Occipital lobe (tissue), 3 donors: ENCODE measurements at places on chromosomes 12 and 14. TPM values are rescaled to one million over a fixed set of nuclear protein-coding genes. Genes with fewer than 3 reads are reported as not detected.

Gene SPSB2
- 2.8 TPM for total RNA-seq

Gene MAP1LC3B2
- 0.62 TPM for total RNA-seq

Gene ACTN1
- 12.2 TPM for total RNA-seq

Gene ANGEL1
- 10.3 TPM for total RNA-seq

Gene RABGGTA
- total RNA-seq: 19.5 TPM

Gene ATL1
- total RNA-seq: 99.8 TPM

Gene SYCP3
- 0.47 TPM for total RNA-seq

Gene RILPL1
- total RNA-seq: 4.8 TPM

Gene GNB3
- total RNA-seq: 0.94 TPM

Gene TROAP
- total RNA-seq: 1.2 TPM

Gene GDF3
- total RNA-seq: not detected

Gene FGF23
- total RNA-seq: not detected

Gene IKZF4
- total RNA-seq: 5.5 TPM

Gene BICDL1
- 25.4 TPM for total RNA-seq

Gene PLEKHG7
- total RNA-seq: not detected

Gene OVCH1
- 1.2 TPM for total RNA-seq

Gene SIX1
- total RNA-seq: 0.47 TPM

Gene TPPP2
- total RNA-seq: not detected

Gene LRRC43
- total RNA-seq: 1.2 TPM

Gene KIF26A
- 13.1 TPM for total RNA-seq

Gene SYNE3
- 2.2 TPM for total RNA-seq

Gene BHLHE41
- 1.1 TPM for total RNA-seq

Gene RASSF8
- total RNA-seq: 22.5 TPM

Gene GUCY2C
- total RNA-seq: under 0.01 TPM

Gene KCNH3
- 7.5 TPM for total RNA-seq

Gene OR10G3
- not detected for total RNA-seq

Gene ACOT6
- total RNA-seq: not detected

Gene RILPL2
- total RNA-seq: 0.78 TPM

Gene SCN8A
- 51.2 TPM for total RNA-seq

Gene KLRD1
- 0.16 TPM for total RNA-seq

Gene ASCL1
- total RNA-seq: 21.1 TPM

Gene DACT1
- total RNA-seq: 435 TPM

Gene SERPINA3
- total RNA-seq: 0.94 TPM

Gene ADGRD1
- 1.9 TPM for total RNA-seq

Gene CISTR
- not detected for total RNA-seq

Gene GLIPR1L2
- total RNA-seq: 2.3 TPM

Gene CEBPE
- total RNA-seq: 0.31 TPM

Gene FICD
- total RNA-seq: 5.0 TPM

Gene PIWIL1
- not detected for total RNA-seq

Gene PTPN6
- 3.1 TPM for total RNA-seq

Gene TPCN1
- total RNA-seq: 4.7 TPM
